Head of caudate nucleus (tissue), 42 donors: ENCODE measurements at places on chromosomes 11 and 22.
A peak's percentile ranks its signal among the peaks of the same experiment; 100 is the strongest.

GRCh38 chr22:27820896-27821866, 19.6 kb upstream of the MN1 start:
- peak; percentile 16 for DNase-seq

DNA sequence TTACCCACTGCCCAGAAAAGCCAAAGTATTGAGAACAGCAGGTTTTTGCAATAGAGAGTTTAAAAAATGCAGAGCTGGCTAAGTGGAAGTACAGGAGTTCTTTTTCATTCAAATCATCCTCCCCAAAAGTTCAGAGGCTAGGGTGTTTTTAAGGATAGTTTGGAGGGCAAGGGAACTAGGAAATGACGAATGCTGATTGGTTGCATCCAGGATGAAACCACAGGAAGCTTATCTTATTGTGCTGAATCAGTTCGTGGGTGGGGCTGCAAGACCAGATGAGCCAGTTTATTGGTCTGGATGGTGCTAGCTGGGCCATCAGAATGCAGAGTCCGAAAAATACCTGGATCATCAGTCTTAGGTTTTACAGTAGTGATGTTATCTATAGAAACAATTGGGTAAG, 1427.1 kb downstream of the LRRC4C start:
- no peak for DNase-seq

GRCh38 chr11:112864672-112865071, 96.5 kb upstream of the NCAM1 start:
- no peak for DNase-seq

DNA sequence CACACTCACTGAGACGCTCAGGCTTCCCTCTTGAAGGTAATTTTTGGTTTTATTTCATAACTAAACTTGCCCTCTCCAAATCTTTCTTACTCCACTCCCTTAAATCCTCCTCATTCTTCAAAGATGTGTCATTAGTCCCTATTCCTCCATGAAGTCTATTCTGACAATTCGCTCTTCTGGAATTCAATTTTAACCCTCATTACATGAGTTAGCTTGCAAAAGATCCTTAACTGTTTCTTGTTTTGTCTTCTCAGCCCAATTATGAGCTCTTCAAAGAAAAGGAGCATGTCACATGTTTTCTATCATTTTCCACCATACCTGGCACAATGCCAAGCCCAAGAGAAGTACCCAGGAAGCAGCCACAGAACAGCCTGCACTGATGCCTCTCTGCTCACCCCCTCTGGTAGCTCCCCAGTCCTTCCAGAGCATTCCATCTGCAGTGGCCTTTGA, 13.0 kb downstream of the GALNT18 start:
- no peak for DNase-seq

DNA sequence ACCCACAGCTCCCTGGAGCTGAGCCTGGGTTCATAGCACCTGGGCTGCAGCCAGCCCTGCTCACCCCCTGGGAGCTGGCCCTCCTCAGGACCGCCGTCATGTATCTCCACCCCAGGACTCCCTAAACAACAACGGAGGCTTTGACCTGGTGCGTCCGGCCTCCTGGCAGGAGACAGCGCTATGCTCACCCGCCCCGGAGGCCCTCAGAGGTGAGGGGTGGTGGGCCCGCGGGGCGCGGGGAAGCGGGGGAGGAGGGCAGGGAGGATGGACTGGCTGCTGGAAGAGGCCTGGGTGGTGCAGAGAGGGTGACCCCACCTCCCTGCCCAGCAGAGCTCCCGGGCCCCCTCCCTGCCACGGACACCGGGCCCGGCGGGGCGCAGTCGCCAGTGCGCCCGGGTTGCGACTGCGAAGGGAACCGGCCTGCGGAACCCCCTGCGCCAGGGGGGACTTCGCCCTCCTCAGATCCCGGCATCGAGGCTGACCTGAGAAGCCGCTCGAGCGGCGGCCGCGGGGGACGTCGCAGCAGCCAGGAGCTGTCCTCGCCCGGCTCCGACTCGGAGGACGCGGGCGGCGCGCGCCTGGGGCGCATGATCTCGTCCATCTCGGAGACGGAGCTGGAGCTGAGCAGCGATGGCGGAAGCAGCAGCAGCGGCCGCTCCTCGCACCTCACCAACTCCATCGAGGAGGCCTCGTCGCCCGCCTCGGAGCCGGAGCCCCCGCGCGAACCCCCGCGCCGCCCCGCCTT, 3.1 kb downstream of the MAPK8IP2 start:
- no peak for DNase-seq

DNA sequence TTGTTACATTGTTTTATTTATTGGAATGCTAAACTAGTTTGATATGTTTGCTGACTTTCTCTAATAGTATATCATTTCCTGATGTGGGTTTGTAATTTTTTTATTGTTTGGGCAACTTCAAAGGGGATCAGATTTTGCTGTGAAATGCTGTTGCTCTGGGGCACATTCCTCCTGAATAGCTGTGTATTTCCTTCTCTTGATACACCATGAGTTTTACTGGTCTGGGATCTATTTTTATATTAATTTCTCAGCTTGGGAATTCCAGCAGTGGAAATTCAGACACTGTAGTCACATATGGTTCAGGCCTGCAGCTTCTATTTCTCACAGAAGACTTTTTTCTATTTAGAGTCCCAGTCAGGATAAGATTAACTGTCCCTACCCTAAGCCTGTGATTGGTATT, 58.9 kb downstream of the RPUSD4 start:
- no peak for DNase-seq

DNA sequence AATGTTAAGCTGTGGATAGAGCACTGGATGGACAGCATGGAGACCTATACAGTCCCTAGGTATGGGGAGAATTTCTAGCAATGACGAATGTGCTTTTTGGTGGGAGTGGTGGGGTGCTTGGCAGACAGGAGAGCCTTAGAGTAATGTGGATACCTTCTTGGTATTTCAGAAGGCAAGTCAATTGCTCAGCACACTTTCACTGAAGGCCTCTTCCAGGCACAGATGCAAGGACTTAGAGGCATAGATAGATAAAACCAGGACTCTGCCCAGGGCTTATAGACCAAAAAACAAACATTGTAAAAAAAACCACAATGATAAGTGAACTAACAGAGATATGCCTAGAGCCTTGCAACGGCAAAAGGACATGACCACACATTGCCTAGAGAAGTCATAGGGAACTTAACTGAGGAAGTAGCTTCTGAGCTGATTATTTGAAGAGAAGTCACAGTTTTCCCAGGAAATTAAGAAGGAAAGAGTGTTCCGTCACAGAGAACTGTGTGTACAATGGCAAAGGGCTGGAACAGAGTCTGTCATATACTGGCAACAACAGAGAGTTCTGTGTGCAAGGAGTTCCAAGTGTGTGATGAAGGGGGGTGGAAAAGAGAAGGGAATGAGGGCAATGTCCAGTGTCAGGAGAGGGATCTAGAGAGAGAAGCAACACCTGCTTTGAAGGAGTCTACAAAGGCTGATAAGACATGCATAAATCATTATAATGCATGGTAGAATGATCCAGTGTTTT, 65.9 kb upstream of the PICALM start:
- no peak for DNase-seq

DNA sequence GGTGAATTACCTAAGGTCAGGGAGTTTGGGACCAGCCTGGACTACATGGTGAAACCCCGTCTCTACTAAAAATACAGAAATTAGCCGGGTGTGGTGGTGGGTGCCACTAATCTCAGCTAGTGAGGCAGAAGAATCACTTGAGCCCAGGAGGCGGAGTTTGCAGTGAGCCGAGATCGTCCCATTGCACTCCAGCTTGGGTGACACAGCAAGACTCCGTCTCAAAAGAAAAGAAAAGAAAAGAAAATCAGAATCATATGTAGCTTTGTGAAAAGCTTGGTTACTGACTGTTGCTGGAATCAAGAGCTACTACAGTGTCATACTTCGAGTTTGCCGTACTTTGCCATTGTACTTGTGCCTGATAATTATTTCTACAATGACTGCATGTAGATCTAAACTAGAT, 4.2 kb upstream of the TMEM135 start:
- DNase-seq = no peak

DNA sequence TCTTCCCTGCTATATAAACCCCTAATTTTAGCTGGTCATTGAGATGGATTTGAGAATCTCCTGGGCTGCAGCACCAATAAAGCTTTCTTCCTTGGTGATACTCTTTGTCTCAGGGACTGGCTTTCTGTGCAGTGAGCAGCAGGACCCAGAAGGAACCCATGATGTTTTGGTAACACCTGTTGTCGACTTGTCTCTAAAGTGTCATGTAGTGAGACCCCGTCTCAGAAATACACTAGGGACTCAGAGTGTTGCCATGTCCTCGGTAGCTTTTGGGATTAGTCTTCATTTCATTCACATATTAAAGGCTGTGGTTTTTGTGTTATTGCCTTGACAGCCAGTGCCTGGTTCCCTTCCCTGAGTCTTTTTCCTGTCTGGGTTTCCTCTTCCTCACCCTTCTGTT, 1078.7 kb downstream of the TBC1D22A start:
- no peak for DNase-seq

GRCh38 chr11:123083623-123084029, 21.7 kb upstream of the HSPA8 start:
- DNase-seq = peak; percentile 73

GRCh38 chr11:19686234-19686633, 26.4 kb upstream of the NAV2 start:
- no peak for DNase-seq

DNA sequence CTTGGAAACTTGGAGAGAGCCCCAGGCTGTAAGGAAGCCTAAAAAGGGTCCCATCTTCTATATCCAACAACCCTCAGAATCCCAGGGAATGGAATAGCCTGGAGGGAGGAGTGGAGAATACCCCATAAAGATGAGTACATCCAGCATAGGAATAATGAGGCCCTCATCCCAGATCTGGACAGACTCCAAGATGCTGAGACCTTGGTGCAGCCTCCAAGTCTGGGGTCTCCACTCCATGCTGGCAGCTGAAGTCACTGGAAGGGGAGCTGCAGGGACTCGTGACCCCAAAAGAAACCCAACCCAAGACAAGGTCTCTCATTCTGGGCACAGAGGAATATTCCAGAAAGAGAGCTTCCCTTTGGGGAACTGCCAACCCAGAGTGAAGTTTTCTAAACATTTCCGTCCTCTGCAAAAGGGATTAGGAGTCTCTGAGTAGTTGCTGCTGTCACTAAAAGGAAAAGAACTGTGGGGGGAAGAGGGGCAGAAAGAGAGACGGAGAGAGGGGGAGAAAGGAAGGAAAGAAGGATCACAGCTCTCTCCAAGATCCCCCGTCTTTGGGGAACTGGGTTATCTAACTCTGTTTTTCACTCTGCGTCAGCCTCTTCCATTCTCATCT, 589 bp downstream of the SCGB1A1 start:
- DNase-seq = no peak

- no peak for DNase-seq
Measured at GRCh38 chr11:17722000-17722643, 2.8 kb downstream of the MYOD1 start.

- DNase-seq = no peak
Measured at GRCh38 chr11:72278905-72279304, 34.9 kb upstream of the PHOX2A start.

GRCh38 chr11:122170815-122171475, 54.9 kb upstream of the BLID start:
- no peak for DNase-seq

DNA sequence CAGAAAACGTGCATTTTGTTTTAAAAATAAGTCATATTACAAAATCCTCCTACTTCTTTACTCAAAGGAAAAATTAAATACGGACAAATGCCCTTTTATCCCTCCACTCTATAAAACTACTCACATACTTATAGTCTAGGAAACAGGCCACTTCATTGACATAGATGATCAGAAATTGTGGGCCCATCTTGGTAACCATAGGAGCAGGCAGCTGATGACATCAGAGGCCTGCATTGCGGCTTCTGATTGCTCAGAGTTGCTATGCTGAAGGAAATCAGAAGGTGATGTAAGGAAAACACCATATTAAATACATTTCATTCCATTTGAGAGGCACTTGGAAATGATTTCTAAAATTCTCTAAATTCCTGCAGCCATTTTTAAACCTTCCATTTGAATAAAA, 27.0 kb downstream of the FAM76B start:
- no peak for DNase-seq

- DNase-seq = peak; percentile 88
Measured at GRCh38 chr22:46267431-46268279, at the start of gene TTC38. TSS of gene TTC38 (plus strand) at chr22:46268008. CDS start at chr22:46268040, 32 bp downstream.

DNA sequence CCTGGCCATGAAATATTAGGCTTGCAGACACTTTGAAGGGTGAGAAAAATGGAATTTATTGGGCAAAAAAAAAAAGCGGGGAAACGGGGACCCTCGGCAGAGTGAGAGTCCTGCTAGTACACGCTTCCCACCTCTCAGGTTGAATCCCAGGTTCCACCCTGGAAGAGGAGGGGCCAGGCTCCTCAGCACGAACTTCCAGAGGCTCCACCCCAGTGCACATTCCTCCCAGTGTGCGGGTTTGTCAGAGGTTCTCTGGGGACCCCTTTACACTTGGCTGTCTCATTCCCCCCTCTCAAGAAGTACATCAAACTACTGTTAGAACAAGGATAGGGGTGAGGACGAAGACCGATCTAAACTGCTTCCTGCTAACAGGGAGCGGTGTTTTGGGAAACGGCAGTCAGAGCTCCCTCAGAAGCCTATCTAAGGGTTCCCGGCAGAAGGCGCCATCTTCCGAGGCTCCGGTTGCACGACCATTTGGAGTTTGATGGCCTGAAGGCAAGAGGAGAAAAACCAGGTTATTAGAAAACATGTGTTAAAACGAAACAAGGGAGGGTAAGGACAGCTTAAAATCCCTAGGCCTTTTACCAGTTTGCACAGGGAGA, 27.5 kb downstream of the FOLR3 start:
- no peak for DNase-seq

- DNase-seq = no peak
Measured at GRCh38 chr22:39999144-39999757, 4.5 kb downstream of the FAM83F start.

DNA sequence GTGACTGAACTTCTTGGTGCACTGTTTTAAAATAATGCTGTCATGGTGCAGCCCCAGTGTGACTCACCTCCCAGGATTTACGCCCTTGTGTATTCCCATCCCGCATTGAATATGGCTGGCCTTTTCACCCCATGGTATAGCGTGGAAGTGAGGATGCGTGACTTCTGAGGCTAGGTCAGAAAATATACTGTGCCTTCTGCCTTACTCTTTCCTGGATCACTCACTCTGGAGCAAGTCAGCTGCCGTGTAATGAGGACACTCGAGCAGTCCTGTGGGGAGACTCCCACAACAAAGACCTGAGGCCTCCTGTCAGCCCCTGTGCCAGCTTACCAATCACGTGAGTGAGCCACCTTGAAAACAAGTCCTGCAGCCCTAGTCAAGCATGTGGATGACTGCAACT, 471.9 kb upstream of the KIRREL3 start:
- DNase-seq = no peak

GRCh38 chr11:111923951-111924350, 5.2 kb downstream of the C11orf52 start:
- DNase-seq = no peak

DNA sequence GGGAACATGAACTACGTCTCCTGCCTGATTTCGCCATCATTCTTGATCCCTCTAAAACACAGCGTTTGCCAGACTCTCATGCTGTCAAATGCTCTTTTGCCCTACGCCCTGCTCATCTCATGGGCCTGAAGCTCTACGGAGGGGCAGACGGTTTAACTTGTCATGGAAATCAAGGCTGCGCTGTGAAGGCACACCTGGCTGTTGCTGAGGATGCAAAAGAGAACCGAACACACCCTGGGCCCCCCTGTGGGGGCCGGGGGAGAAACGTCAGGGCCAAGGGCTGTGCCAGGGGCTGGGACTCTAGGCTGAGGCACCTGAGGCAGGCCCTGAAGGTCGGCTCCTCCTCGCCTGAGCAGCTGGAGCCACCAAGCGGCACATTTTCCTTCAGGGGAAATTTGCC, 957.2 kb downstream of the BRD1 start:
- DNase-seq = no peak
